Non-pigmented ciliary epithelial cell (primary cell): ENCODE measurements at places on chromosomes 16 and 17.
A peak's percentile ranks its signal among the peaks of the same experiment; 100 is the strongest.

GRCh38 chr16:73288520-73288919, 240.6 kb upstream of the ZFHX3 start:
- no peak for DNase-seq

- no peak for DNase-seq
Observed at GRCh38 chr16:86095131-86095752, 196.3 kb downstream of the IRF8 start.

- no peak for DNase-seq
Observed at GRCh38 chr17:27153005-27153404, 140.9 kb upstream of the WSB1 start.

GRCh38 chr17:76742958-76743357, 5.0 kb downstream of the MFSD11 start:
- no peak for DNase-seq

DNA sequence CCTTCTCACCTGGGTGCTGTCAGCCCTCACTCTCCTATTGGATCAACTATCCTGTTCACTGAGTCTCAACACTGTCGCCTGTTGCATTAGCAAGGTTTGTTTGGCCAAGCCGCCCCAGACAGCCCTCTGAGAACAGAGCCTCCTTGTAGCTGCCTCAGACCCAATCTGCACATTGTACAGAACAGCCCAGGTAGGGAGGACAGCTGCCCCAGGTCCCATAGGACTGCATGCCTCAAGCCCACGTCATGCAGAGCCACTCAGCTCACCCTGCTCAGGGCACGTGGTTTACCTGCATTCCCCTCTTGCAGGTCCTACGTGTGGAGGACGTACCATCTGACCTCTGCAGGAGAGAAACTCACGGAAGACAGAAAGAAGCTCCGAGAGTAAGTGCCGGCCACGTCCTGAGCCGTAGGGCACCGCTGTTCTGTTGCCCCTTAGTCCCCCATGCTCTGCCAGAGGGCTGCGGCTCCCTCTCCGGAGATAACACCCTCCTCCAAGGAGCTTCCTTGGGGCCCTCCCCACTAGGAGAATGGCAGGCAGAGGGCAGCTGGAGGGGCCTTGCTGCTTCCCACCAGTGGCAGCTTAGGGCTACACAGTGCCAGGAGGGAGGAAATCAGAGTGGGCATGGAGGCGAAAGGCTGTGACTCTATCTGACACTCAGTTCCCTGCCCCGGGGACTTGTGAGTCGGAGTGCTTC, 2.8 kb downstream of the SNRNP25 start:
- DNase-seq = no peak

GRCh38 chr17:73249700-73250099, 12.0 kb downstream of the CPSF4L start:
- DNase-seq = no peak

- DNase-seq = no peak
Observed at GRCh38 chr16:30382111-30382881, at the start of gene SEPTIN1. Gene SEPTIN1 (minus strand): TSS chr16:30382561. CDS start chr16:30382542, 19 bp downstream.

- no peak for DNase-seq
Observed at GRCh38 chr17:82055965-82056728, 4.4 kb downstream of the GPS1 start.

DNA sequence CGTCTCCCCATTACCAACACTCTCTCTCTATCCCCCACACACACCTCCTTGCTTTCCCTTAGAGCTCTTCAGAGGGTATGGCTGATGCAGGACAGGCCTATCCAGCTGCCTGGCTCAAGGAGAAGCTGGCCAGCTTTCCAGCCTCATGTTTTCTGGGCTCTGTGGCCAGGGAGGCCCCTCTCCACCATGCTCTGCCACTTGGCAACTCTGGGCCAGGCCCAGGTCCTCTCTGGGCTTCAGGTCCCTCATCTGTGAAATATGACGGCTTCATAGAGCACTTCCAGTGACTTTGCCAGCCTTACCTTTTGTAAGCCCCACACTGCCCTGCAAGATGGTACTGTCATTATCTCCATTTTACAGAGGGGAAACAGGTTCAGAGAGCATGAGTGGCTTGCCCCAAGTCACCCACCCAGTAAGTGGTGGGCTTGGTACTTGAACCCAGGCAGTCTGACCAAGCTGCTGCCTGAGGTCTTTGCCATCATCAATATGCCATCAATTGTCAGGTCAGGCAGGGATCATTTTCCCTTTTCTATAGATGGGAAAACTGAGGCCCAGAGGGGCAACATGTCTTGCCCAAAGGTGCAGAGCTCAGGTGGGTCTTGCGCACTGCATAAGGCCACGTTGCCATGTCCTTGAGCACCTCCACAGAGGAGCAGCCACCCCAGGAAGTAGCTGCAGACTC, 548 bp upstream of the ADGRG5 start:
- no peak for DNase-seq

GRCh38 chr17:8490256-8491023, 54.8 kb downstream of the NDEL1 start:
- DNase-seq = no peak

- no peak for DNase-seq
Observed at GRCh38 chr17:37650419-37651003, 7.3 kb upstream of the DDX52 start.

DNA sequence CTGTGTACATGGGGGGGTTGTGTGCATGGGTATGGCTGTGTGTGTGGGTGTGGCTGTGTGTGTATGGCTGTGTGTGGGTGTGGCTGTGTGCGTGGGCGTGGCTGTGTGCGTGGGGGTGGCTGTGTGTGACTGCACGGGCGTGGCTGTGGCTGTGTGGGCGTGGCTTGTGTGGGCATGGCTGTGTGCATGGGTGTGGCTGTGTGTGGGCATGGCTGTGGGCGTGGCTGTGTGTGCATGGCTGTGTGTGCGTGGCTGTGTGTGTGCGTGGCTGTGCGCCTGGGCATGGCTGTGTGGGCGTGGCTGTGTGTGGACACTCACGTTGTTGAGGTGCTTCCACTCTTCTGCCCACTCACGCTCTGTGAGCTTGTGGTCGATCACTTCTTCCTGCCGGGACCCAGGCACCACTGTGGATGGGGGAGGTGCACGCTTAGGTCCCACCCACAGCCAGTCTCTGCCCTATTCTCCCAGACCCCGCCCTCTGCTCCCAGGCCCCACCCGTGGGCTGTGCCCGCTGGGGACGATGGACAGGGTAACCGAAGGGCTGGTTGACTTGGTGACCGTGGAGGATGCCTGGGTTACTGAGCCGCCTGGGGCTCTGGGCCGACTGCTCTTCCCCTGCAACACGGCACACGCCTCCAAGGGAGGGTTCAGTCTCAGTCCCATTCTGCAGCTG, 16.0 kb upstream of the PABPN1L start:
- DNase-seq = no peak

DNA sequence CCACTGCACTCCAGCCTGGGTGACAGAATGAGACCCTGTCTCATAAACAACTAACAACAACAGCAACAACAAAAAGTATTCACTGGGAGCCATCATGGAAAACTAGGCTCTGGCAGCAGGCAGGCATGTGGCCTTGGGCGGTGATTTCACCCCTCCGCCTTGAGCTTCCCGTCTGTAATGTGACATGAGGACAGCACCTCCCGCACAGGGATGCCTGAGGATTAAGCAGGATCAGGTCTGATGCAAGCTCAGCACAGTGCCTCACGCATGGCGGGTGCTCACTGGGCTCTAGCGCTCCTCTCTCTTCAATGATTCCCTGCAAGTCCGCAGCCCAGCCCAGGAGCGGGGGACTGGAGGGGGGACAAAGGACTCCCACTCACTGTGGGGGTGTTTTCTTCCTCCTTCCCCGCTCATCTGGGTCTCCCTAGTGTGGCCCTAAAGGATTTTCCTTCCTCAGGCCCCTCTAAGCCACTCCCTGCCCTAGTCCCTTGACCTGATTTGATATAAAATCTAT, 2.8 kb downstream of the PLCD3 start:
- no peak for DNase-seq

- DNase-seq = no peak
Observed at GRCh38 chr16:17572145-17572544, 101.4 kb upstream of the XYLT1 start.

DNA sequence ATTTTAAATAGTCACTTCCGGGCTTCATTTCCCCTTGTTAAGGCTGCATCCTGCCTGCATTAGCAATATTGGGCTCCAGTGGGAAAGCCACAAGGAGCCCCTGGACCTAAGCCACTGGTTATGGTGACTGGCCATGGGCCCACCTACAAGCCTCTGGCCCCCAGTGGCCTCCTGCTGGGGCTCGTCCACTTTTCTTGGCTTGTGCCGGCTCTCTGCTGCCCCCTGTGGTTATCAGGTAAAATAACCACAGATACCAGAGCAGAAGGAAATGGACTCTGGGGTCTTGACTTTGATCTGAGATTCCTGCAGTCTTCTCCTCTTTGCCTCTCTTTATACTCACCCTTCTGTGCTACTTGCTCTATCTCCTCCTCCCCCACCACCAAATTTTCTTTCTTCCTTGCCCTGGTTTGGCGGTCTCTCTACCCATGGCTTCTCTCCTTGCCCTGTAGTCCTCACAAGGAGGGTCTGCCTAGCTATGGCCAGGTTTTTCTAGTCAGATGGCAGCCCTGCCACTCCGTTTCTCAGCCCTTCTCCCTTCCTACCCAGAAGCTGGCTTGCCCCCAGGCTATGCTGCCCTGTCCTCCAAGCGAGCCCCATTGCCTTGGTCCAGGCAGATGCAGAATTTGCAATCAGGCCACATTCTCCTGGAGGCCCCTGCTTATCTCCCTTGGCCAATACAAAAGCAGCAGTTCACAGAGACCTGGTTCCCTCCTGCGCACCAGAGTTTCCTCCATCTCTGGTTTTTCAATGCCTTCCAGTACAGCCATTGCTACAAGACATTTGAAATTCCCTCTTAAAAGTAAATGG, 82.9 kb upstream of the RCVRN start:
- no peak for DNase-seq

GRCh38 chr17:6755731-6756184, at the start of gene XAF1:
Gene XAF1 (plus strand): TSS chr17:6756046. CDS start chr17:6756079, 33 bp downstream.
- no peak for DNase-seq

GRCh38 chr17:83198366-83199341, 119.2 kb downstream of the METRNL start:
- DNase-seq = no peak

DNA sequence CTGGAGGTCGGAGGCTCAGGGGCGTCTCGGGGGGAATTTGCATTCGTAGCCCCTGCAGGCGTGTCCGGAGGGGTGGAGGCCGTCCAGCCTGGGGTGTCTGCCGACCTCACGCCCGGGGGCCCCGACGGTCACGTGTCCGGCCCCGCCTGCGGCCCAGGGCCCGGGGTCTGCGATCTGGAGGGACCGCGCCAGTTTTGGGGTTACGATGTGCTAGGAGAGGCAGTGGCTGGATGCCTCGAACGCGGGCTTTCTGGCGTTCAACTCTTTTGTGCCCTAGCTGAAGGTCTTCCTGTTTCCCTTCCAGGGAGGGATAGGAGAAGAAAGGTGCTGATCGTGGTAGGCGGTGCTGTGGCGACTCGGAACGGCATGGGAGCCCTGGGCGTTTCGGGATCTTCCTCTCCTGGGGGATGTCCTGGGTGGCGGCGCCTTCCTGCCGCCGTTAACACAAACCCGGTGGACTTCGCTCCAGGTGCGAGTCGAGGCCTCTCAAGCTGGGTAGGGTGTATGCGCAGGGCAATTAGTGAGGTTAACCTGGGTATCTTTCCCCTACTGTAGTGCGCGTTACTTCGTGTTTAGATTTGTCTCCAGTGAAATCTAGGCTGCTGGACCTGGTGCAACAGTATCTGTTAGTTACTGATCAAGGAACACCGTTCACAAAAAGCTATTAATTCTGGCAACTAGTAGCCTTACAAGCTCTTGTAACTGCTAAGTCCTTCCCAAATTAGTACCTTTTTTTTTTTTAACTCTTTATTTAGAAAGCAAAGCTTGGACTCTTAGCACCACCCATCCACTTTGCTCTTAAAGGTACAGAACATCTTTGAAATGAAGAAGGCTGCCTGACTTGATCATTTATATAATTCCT, 1.3 kb downstream of the AKAP1 start:
- DNase-seq = no peak

- no peak for DNase-seq
Observed at GRCh38 chr16:56349711-56350161, 75.6 kb downstream of the AMFR start.

DNA sequence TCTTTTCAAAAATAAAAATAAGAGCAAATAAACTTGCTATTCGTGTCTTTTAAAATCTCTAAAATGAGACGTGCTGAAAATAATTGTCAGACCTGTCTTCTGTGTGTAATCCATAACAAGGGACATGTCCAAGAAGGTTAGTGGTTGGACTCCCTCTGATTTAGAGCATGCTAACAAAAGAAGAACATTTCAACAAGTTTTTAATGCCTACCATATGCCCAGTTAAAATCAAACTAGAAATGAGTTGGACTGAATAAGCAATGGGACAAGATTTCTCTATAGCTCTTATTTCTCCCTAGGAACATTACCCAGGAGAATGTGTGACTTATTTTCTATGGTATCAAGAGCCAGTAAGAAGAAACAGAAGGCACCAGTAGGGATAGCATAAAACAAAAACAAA, 689.7 kb upstream of the SOX9 start:
- DNase-seq = no peak

DNA sequence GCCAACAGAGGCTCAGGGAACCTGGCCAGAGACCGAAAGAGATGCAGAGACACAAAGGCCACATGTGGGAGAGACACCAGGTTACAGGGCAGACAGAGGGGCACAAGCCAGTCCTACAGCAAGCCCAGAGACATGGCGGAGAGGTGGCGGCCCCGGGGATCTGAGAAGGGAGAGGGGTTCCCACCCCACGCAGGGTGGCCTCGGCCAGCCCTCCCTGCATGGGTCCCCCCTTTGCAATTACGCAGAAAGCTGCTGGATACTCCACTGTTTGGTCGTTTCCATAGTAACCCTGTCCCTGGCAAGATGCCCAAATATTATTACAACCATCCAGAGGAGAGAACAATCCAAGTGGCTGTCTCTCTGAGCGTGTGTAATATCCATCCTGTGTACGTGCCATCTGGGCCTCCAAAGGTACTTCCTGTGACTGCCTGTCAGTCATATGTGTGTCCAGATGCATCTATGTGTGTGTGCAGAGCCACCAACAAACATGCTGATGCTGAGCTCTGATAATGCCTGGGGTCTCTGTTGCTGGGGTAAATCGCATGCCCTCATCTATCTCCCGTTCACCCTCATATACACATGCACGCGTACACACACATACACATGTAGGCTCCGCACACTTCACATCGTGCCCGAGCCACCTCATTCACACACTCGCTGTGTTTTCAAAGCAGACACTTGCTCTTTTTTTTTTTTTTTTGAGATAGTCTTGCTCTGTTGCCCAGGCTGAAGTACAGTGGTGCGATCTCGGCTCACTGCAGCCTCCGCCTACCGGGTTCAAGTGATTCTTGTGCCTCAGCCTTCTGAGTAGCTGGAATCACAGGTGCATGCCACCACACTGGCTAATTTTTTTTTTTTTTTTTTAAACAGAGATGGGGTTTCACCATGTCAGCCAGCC, 5.5 kb downstream of the PCGF2 start:
- peak; percentile 56 for DNase-seq

DNA sequence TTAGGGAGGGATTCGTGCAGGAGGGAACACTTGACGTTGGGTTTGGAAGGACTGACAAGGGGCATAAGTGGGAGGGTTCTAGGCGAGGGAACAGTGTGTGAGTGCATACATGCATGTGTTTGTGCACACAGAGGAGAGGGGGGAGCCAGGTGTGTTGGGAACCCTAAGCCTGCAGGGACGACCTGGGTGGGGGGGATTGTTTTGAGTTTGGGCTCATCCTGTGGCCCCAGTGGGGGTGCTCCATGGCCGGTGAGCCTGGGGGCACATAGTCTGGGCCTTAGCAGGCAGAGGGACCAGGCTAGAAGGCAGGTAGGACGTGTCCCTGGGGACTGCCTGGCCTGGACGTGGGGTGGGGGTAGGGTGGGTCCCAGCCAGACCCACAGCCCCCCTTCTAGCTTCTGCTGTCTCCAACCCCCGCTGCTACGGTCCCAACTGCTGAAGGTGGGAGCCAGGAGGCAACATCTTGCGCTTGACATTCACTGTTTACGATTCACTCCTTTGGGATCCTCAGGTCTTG, 11.9 kb upstream of the RASD1 start:
- DNase-seq = no peak
